Kidney epithelial cell (primary cell): ENCODE measurements at places on chromosomes 7 and 10. TPM values are rescaled to one million over a fixed set of nuclear protein-coding genes. Genes with fewer than 3 reads are reported as not detected.
A peak's percentile ranks its signal among the peaks of the same experiment; 100 is the strongest.

DNA sequence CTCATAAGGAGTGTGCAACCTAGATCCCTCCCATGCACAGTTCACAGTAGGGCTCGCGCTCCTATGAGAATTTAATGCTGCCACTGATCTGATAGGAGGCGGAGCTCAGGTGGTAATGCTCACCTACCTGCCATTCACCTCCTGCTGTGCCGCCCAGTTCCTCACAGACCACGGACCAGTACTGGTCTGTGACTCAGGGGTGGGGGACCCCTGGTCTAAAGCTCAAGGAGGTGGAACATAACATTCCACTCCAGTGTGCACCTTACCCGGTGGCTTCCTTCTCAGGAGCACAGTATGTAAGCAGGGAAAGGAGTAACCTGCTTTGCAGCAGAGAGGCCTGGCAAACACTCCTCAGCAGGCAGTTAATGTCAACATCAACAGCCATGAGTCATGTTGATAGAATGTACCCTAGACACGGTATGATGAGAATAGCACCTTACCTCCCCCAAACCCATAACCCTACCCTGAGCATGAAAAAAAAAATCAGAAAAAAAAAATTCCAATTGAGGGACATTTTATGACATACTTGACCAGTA lies 273.5 kb downstream of the FGFR2 start:
- DNase-seq = peak; percentile 49

DNA sequence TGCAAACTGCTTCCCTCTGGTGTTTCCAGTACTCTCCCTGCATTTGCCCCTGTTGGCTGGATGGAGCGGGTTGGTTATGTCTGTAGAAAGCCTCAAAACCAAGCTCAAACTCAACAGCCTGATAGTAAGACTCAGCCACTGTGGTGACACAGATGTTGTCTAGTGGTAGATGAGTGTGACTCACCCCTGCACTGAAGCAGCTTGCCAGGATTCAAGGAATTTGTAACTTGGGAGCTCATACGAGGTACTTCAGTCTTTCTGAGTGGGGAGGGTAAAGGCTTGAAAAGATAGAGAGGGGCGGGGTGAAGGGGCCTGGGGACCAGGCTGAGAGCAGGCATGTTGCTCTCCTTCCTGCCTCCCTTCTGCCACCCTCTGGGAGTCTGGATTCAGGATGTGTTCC lies 22.9 kb upstream of the AQP1 start:
- peak; percentile 69 for DNase-seq

Gene TCERG1L
- 0.46 and 0.75 TPM in 2 replicates for total RNA-seq

DNA sequence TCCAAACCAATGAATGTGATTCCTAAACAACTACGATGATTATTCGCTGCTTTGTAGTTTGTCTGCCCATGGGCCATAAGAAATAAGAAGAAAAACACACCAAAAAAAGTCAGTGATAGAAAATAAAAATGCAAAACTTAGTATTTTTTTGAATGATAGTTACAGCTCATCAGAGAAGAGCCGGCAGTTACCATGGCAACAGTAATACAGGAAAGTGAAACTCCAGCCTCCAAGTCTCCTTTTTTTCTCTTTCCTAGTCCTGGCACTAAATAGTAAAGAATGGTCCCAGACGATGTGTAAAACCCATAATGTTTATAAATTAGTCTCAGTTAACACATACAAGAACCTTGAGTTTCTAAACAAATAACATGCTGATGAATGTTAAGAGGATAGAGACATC lies 21.6 kb upstream of the LHFPL3 start:
- DNase-seq = no peak

- DNase-seq = no peak
Measured at GRCh38 chr7:115679423-115679822, 351.1 kb downstream of the TFEC start.

Gene VWA2
- 2.2 and 3.8 TPM in 2 replicates for total RNA-seq

Gene ASZ1
- total RNA-seq = not detected in 2 replicates

- DNase-seq = no peak
Measured at GRCh38 chr10:31759124-31759798, 169.4 kb downstream of the ARHGAP12 start.

Gene CPVL
- 19.1 and 25.9 TPM in 2 replicates for total RNA-seq

GRCh38 chr7:41047211-41047610 lies 655.7 kb downstream of the INHBA start:
- no peak for DNase-seq

GRCh38 chr7:116438267-116438666 lies 61.3 kb upstream of the CAV2 start:
- no peak for DNase-seq

DNA sequence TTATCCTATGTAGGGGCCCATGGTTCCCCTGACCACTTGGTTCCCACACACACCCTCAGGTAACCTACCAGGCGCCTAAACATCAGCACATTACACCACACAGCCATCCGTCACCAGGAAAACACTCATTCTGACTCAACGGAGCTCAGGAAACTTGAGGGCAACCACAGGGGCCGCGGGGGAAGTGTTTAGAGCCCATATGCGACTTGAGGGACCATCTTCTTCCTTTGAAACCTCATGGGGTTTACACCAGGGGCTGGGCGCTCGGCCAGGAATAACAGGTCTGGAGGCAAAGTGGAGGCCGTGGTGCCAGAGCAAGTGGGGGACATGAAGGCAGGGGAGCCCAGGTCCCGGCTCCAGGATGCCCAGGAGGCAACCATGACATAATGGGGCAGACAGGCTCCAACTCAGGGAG lies 1.5 kb downstream of the STX1A start:
- DNase-seq = peak; percentile 80

Gene AVPI1
- 17.2 and 18.9 TPM in 2 replicates for total RNA-seq

Gene PRR15
- total RNA-seq = 16.2 and 21.4 TPM in 2 replicates

Gene FAM25G
- 3.2 and 15.7 TPM in 2 replicates for total RNA-seq

- no peak for DNase-seq
Measured at GRCh38 chr7:16900209-16900768, 18.5 kb upstream of the AGR3 start.

Gene HTRA1
- total RNA-seq = 110 and 125 TPM in 2 replicates

DNA sequence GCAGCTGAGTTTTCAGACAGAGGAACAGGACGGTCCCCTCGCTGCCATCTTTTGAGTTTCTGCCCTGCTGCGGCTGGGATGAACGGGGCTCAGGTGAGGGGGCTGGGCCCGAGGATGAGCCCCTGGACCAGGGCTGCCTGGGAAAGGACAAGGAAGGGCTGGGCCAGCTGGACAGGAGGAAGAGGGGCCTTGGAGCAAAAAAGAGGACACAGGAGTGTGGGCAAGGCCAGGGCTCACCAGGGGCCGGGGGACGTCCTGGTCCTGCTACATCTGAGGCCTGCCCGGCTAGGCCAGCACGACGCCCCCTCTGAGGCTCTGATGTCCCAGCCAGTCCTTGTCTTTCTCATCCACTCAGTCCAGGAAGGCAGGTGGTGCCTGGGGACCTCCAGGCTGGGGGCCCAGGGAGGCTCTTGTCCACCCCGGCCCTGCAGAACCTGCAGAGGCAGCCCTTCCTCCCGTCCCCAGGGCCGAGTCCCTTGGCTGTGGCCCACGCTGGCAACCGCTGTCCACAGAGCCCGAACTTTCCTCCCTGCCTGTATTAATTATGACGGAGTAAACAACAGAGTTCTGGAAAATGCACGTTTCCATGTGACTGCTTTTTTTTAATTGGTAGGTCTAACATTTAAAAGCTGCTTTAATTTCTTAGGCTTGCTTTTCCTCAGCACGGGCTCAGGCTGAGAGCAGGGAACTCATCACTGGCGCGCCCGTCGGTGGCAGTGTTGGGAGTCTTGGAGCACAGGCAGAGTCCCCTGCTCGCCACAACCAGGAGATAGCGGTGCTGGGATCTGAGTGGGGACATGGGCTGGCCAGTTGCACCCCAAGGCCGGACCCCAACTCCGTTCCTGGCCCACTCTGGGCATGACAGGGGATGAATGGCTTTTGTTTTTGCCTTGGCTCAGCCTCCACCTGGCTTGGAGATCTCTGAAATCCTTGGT lies 187.7 kb downstream of the ELFN1 start:
- no peak for DNase-seq

Gene TMEM178B
- total RNA-seq = 5.5 and 9.7 TPM in 2 replicates

DNA sequence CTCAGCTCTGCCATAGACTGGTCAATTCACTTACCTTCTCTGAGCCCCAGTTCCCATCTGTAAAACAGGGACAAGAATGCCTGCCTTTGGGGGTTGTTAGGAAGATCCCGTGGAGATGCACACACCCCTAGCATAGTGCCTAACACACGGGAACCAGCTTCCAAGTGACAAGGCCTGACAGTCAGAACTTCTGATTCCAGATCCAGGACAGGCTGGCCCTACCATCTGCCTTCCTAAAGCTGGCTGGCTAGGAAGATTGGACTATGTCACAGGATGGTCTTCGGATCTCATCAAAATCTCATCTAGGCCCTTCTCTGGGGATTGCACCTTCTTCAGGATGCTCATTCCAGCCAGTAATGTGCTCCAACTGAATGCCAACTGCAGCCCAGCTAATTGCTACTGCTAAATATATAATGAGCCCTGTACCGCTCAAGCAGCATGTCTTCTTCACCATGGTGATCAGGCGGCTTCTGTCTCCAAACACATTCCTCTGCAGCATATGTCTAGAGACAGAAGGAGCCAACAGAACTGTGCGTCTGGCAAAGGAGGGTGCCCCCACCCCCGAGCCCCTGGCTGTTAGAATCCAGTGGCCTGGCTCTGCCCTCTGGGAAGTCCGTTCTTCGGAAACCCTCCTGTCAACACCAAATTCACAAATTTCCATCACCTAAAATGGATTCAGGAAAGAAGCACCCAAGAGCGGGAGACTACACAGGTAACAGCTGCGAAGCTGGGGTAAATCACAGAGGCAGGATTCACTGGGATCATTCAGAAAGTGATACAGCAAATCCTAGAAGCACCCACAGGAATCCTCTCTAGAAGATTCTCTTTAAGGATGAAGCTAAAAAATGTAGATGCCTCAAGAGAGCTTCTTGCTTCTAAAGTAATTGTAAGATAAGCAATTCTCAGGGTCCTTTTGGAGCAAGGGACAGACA lies 142.1 kb upstream of the EEPD1 start:
- no peak for DNase-seq

- no peak for DNase-seq
Measured at GRCh38 chr7:3688071-3688470, 387.0 kb downstream of the SDK1 start.

Gene GCK
- total RNA-seq = 0.75 and 2.3 TPM in 2 replicates

DNA sequence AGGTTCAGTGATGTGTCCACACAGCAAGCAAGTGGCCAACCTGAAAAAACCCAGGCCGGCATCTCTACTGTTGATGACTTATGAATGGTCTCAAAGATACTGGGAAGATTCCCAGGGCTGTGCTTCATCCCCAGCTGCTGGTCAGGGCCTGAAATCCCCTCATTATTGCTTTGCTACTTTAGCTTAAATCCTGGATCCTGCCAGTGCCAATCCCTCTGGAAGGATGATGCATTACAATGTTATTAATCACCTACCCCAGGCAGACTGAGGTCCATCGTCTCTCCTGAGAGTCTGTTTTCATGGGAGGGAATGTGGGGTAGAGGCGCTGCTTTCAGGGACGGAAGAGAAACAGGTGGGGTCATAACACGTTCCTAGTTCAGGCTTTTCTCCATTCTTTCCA lies 371.6 kb downstream of the RPS24 start:
- DNase-seq = no peak

Gene AKR1E2
- 1.9 and 5.6 TPM in 2 replicates for total RNA-seq

- DNase-seq = no peak
Measured at GRCh38 chr7:6026820-6027311, 4.3 kb upstream of the ANKRD61 start.

- DNase-seq = no peak
Measured at GRCh38 chr10:90047243-90047729, 345.9 kb downstream of the KIF20B start.

DNA sequence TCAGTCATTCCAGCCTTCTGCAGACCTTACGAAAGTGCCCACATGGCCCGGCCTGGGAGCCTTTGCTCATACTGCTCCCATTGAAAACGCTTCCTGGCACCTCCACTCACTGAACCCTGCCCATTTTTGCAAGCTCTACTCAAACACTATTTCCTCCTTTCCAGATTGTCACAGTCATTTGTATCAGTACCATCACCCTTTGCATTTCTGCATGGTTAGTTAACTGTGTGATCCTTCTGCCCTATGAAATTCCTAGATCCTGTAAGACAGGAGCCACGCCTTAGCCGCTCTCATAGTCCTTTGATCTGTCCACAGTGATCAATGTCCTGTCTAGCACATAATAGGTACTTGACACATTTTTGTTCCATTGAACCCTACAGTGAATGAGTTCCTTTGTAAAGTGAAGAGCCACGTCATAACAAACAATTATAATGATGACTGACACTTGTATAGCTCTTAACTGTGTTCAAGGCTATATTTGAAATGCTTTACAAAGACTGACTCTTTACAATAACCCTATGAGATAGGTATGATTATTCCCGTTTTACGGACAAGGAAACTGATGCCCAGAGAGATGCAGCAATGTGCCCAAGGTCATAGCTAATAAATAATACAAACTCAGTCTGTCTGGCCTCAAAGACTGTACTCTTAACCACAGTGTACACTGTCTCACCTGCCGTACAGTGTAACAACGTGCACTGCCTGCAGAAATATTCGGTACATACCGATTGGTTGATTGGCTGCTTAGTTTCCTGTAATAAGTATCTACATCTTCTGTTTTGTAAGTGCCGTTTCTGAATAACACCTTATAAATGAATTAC lies 16.6 kb upstream of the ITIH2 start:
- no peak for DNase-seq

Gene LGI1
- not detected in 2 replicates for total RNA-seq

DNA sequence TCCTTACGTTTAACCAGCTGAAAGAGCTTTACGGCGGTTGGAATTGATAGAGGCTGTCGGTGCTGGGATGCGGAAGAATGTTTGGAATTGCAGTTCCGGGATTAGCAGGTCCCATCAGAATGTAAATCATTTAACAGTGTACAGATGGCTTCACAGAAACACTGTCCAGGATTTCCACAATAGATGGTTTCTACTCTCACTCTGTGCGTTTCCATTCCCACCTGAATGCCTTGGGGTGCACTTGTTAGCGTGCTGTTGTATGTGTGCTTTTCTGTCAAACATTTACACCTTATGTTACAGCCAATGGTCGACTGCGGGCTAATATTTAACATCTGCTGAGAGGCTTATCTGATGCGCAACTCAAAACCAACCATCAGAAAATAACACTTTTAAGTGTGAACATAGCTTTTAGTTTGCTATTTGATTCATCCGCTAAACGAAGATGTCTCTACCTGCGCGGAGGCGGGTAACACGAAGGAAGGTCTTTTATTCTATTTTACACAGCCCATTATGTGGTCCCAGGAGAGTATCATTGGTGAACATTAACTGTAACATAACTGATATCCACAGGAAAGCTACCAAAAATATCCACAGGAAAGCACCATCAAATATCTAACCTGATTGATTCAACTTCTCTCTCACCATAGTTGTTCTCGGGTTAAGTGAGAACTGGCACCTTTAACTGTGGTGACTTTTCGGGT lies 179.0 kb downstream of the PRPF18 start:
- DNase-seq = peak; percentile 87

Gene SPDYE2
- not detected in 2 replicates for total RNA-seq

Gene SPDYE1
- not detected in 2 replicates for total RNA-seq

GRCh38 chr10:77555591-77556212 lies 81.9 kb downstream of the KCNMA1 start:
- no peak for DNase-seq

GRCh38 chr7:91780521-91780920 lies 100.0 kb downstream of the MTERF1 start:
- no peak for DNase-seq
